Stimulated activated CD8-positive, alpha-beta memory T cell treated with anti-CD3 and anti-CD28 coated beads, Interleukin-7, amount 100 ng/mL, for 24 hours (primary cell): ENCODE measurements at places on chromosomes 3 and 15.

DNA sequence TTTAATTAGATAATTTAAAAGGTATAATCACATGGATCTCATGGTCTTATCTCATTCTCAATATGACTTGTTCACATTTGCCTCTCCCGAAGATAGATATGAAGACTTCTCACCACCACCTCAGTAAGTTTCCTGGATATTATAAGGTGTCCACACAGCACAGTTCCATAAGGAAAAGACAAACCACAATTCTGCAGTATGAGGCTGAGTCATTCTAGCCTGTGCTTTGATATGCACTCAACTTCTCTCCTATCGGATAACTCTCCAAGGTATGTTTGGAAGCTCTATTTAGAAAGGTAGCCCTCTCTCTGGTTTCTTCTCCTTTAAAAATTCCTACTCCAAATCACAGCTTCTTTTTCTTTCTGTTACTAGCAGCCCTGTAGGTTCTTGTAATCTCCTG lies 612.8 kb downstream of the ZPLD1 start:
- DNase-seq, result no peak

GRCh38 chr3:58746758-58747157 lies 80.2 kb upstream of the FAM3D start:
- no peak for DNase-seq

DNA sequence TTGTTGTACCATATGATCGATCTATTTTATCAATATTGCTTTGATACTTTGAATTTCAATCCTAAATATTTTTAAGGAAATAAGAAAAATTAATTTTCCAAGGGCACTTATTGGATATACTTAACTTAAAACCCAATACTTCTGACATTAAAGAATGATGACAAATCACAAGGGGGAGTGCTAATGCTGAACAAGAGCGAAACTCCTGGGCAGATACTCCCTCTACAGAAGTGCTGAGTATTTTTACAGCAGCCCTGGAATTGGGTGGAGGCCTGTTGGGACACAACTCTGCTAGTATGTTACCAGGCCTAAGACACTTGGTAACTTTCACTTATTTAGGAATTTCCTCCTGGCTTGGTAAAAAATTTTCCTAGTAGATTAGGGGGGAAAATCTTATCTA lies 46.2 kb downstream of the DENND6A start:
- no peak for DNase-seq

GRCh38 chr15:25608926-25609325 lies 170.1 kb upstream of the UBE3A start:
- DNase-seq, result no peak

- no peak for DNase-seq
Observed at GRCh38 chr15:81480645-81481053, 106.6 kb upstream of the TMC3 start.

DNA sequence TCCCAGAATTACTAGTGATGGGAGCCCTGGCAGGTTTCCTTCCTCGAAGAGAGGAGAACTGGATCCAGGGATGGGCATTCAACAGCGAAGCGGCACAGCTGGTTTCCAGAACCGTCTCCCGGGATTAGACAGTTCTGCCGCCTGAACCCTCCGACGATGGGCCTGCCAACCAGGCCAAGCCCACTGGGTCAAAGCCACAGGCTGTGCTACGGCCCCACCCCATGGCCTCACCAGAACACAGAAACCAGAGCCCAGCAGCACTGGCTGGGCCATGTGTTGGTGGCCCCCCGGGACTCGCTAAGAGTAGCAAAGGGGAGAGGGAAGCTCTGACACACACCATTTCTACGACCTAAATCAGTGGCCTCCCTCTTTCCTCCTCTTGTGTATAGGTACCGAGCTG lies 2.2 kb downstream of the C15orf62 start:
- DNase-seq, result no peak

- no peak for DNase-seq
Observed at GRCh38 chr3:72544239-72544638, 304.0 kb downstream of the SHQ1 start.
